ENCODE measurements at places on chromosomes 7 and 10. TPM values are rescaled to one million over a fixed set of nuclear protein-coding genes. Genes with fewer than 3 reads are reported as not detected.

The CPVL gene
- total RNA-seq, result 14.4 TPM

The LRRC17 gene
- 200 TPM for total RNA-seq

- DNase-seq, result no peak
Observed at GRCh38 chr10:61742812-61743211, 80.1 kb downstream of the CABCOCO1 start.

DNA sequence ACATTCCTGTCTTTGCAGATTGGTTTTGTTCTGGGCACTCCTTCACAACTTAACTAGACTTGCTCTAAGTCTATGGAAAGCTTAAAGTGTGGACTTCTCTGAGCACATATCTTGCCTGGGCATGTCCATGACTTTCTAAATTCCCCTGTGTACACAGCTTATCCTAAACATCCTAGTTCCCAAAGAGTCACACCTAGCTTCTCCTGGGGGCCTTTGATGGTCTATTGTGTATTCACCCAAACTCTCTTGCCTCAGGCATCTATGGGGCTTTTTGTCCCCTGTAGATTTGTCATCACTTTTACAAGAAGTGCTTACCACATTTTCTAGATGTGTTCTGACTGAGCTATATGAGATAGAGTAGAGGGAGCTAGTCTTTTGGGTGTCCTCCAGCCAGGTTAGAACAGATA lies 12.2 kb upstream of the ZNF488 start:
- DNase-seq, result no peak

GRCh38 chr7:104914421-104914820 lies 99.6 kb upstream of the KMT2E start:
- no peak for DNase-seq

The PWWP2B gene
- total RNA-seq, result 6.8 TPM

GRCh38 chr10:76523246-76523645 lies 1091.8 kb downstream of the LRMDA start:
- DNase-seq, result no peak
